Erythroblast (primary cell): ENCODE measurements at places on chromosomes 1 and 21.

DNA sequence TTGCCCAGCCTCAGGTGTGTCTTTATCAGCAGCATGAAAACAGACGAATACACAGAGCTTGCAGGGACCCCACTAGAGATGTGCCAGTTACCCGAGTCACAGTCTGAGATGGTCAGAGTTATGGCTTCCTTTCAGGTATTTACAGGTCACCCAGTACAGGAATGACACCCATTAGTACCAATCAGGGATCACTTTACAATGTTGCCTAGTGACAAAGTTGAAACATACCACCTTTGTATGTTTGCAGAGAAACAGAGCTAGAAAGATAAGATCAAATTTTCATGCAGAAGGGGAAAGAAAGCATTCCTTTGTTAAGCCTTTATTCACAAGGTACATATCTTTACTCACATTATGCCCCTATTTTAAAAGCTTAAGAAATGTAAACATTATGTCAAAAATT is 137.6 kb downstream of the RGS7 start:
- no peak for DNase-seq

DNA sequence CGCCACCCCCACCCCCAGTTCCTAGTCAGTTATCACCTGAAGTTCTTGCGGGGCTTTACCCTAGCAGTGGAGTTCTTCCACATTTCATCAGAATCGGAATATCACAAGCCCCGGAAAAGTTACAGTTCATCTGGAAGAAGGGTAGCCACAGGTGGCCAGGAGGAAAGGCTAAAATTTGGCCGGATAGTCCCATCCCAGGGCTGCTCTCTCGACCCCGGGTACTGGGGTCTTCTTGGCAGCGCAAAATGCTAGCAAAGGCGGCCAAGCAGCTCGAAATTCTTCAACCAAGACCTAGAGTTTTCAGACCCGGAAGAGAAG is 7.9 kb downstream of the HLX start:
- no peak for DNase-seq

DNA sequence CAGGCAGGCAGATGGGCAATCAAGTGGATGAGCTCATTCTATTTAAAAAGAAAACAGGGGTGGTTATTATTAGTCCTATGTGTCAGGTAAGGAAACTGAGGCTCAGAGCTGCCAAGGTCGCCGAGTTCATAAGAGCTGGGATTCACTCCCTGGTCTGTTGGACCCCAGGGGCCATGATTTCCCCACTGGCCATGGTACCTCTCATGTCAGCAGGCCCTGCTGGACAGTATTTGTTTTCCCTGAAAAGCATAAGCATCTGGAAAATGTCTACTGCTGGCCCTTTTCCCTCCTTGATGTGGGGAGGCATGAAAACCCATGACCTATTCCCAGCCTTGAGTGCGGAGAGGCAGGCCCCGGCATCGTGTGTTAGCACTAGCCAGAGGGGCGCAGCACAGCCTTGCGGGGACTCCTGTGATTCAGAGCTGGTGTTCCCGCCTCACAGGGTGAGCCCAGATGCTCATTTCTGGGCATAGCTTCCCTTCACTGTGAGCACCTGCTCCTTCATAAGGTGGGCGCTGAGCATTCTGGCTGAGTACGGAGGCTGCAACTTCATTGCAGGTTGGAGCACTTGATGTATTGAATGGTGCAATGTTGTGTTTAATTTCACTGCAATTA is 617.5 kb downstream of the PTPRU start:
- DNase-seq, result no peak

- DNase-seq, result no peak
Measured at GRCh38 chr1:241083285-241083684, 273.7 kb downstream of the RGS7 start.

- DNase-seq, result no peak
Measured at GRCh38 chr21:16625491-16625890, 887.4 kb upstream of the CXADR start.

DNA sequence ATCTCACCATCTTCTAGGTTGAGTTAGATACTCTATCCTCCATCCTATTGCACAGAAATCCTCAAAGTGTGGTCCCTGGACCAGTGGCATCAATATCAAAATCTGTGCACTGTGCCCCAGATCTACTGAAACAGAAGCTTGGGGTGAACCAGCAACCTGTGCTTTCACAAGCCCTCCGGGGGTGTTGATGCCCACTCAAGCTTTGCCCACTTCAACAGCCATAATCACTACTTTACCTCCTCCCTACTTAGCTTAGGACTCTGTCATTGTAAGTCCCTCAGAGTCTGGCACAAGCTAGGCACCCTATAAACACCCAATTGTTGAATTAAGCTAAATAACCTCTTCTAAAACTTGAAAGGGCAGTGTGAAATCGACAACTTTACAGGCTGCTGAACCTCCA is 144.2 kb upstream of the SOD1 start:
- DNase-seq, result no peak

DNA sequence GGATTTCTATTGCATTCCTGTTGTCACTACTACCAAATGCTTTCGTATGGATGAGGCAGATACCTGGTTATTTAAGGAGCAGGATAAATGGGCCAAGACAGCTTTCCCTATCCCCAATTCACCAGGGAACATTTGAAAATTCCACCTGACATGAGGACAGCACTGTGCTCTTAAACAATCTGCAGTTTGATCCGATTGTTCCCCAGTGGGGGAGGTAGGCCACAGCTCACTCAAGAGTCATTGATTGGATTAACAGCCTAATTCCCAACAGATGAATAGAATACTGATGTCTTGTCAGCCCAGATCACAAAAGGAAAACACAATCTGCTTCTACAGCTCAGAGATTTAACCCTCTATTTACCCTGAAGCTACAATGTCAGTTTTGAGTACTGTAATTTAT is 123.9 kb downstream of the LHX4 start:
- no peak for DNase-seq

- DNase-seq, result no peak
Measured at GRCh38 chr21:42349420-42350317, 1.1 kb downstream of the TFF2 start.

DNA sequence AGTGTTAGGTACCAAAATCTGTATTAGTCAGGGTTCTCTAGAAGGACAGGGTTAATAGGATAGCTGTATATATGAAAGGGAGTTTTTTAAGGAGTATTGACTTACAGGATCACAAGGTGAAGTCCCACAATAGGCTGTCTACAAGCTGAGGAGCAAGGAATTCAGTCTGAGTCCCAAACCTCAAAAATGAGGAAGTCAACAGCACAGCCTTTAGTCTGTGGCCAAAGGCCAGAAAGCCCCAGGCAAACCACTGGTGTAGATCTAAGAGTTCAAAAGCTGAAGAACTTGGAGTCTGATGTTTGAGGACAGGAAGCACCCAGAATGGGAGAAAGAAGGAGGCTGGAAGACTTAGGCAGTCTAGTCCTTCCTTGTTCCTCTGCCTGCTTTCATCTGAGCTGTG is 487.5 kb upstream of the CHRM3 start:
- DNase-seq, result no peak

- peak; percentile 22 for DNase-seq
Measured at GRCh38 chr1:158496374-158496773, 24.4 kb downstream of the OR10R2 start.

DNA sequence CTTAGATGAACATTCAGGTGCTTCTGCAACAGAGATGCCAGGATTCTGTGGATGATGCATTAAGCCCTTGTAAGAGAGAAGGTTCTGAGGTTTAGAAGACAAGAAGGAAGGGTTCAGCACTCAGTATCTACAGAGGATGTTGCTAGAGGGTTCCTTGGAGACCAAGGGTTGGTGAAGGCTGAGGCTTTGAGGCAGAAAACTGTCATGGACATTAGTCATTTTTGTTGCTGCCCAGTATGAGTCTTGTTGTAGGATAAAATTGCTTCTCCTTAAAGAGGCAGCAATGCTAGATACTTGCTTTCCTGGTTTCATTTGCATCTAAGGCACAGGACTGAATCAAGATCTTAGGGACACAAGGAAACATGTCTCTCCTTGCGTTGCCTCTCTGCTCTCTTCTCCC is 319.4 kb upstream of the NFIA start:
- DNase-seq, result no peak

- no peak for DNase-seq
Measured at GRCh38 chr1:238409191-238409850, 518.6 kb upstream of the ZP4 start.

GRCh38 chr1:212232090-212232489 is 53.1 kb upstream of the PPP2R5A start:
- DNase-seq, result no peak

GRCh38 chr1:239558991-239559390 is 172.6 kb downstream of the CHRM3 start:
- DNase-seq, result no peak

- no peak for DNase-seq
Measured at GRCh38 chr1:6104631-6105030, 58.9 kb downstream of the KCNAB2 start.

DNA sequence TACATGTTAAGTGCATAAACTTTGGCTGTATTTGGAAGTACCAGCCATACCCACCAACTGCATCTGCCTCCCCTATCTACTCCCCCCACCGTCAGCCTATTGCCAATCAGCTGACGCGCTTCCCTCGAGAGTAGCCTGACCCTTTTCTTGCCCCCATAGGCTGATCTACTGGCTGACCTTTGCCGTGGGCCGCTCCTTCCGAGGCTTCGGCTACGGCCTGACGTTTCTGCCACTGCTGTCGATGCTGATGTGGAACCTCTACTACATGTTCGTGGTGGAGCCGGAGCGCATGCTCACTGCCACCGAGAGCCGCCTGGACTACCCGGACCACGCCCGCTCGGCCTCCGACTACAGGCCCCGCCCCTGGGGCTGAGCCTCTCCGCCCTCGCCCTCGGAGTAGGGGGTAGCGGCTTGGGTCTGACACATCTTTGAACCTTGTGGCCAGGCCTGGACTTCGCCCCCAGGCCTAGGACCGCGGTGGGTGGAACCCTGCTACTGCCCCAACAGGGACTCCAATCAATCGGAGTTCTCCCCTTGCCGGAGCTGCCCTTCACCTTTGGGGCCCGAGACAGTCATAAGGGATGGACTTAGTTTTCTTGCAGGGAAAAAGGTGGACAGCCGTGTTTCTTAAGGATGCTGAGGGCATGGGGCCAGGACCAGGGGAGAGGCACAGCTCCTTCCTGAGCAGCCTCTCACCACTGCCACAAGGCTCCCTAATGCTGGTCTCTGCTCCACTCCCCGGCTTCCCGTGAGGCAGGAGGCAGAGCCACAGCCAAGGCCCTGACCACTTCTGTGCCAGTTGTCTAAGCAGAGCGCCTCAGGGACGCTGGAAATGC is 4.0 kb downstream of the GLMP start:
- DNase-seq, result peak; percentile 86

DNA sequence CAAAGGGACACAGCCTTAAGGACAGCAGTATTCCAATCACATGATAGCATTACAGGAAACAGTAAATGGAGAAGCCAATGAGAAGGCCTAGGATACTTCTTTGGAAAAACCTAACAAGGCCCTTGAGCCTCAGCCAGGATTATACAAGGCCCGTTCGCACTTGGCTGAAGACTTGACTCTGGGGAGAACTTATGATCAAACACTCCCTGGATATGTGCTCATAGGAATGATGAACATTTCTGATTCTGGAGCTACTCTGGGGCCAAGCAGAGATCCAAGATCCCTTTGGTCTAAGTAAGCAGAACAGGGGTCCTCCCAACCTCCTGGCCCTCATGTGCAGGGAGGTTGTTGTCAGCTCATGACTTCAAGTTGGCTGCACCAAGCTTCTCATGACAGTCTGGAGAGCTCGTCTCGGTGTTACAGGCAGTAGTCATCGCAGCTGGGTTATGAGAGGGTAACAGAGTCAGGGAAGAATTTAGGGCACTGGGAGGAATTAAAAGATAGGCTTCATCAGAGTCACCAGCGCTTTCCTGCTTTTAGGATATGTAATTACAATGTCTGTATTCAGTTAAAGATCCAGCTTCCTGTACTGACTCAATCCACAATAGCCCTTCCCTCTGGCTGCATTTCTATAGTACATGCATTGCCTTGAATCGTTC is 92.5 kb upstream of the IRF2BP2 start:
- DNase-seq, result no peak

DNA sequence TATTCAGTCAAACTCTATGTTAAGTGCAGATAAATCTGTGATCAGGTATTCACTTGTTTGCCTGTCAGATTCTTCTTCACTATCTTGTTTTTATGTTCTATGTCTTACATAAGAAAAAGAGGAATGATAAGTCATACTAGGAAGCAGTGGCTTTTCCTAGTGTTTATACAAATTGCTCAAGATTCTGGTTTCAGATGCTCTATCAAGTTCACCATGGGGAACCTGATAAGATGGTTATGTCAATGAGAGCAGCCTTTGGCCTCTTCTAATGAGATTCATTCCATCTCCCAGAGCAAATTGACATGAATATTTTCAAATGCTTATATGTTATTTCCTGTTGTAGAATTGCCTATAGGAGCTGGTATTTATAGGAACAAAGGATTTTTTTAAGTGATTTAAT is 218.8 kb upstream of the TMPRSS15 start:
- no peak for DNase-seq

DNA sequence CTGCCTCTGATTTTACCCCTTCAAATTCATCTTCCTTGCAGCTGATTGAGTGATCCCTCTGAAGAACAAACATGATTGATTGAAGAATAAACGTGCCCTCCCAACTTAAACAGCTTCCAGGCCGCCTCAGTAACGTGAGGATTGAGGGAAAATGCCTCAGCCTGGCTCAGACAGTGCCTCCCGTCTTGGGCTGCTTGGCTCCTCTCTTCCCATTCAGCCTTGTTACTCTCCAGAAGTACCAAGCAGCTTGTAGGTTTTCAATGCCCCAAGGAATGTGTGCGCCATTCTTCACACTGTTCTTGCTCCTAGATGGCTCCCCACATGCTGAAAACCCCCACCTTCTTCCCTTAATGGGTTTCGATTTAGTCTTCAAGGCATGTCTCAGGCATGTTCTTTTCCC is 51.8 kb downstream of the ST6GALNAC5 start:
- DNase-seq, result no peak

DNA sequence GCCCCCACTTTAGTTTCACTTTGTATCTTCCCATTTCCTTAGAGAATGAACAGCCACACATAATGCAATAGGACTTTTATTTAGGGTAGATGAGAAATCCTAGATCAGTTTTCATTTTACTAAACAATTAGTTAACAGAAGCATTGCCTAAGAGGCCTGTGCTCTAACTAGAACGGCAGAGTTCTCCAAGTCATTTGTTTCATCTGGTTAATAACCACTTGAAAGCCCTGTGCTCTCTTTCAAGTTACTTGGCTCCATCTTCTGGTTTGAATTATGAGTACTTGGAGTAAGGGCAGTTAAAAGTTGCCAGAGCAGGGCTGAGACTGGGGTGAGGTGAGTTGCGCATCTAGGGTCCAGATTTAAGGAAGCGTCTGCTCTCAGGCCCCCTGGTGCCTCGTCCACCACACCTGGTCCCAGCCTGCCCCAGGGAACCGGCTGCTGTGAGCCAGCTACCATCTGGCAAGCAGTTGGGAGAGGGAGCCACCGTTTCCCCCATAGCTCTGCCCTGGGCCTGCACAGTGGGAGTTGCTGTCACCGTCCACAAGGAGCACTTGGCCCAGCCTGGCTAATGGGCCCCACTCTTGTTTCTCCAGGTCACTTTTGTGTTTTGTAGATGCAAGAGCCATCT is 18.1 kb upstream of the SLC44A3 start:
- peak; percentile 64 for DNase-seq

DNA sequence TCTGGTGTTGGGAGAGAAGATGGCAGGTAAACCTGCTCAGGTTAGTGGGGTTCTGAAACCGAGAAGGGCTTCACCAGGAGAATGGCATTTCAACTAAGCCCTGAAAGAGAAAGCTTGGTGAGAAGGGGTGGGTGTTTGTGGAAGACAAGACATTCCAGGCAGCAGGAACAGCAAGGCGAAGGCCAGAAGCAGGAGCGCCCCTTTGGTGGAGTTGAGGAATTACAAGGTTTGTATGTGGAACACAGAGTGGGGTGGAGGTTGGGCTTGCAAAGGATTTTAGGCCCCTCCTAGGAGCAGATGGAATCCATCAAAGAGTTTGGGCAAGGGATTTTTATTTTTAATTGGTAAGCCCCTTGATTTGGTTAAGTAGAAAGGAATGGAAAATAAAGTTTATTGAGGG is 24.8 kb upstream of the ELOA start:
- DNase-seq, result peak; percentile 45
